ENCODE measurements at places on chromosomes 12 and 14. TPM values are rescaled to one million over a fixed set of nuclear protein-coding genes. Genes with fewer than 3 reads are reported as not detected.

- no peak for DNase-seq
These were observed 189.6 kb downstream of the TMEM117 start for GRCh38 chr12:44025499-44025898.

- DNase-seq, result no peak
These were observed 21.6 kb downstream of the TMTC2 start for GRCh38 chr12:82708061-82708879.

GRCh38 chr12:27554421-27555186 is 30.6 kb downstream of the PPFIBP1 start:
- no peak for DNase-seq

RNU4-1 gene
- under 0.01 TPM for total RNA-seq

DNA sequence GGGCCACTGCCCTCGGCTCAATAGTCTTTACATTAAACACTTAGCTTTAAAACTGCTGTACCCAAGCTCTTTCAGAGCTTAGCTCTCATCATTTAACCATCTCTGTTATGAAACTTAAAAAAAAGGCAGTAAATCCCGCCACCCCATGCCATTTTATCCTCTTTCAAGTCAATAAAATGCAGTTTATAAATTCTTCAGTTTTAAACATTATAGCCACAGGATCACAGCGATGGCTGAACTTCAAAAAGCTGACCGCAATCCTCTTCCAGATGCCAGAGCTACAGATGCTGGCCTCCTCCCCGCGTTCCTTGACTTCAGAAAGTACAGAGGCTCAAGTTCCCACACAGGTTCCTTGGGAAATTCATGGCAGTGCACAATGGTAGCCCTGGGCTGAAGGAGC is 4.2 kb downstream of the OR10G3 start:
- no peak for DNase-seq

DEGS2 gene
- not detected for total RNA-seq

DNA sequence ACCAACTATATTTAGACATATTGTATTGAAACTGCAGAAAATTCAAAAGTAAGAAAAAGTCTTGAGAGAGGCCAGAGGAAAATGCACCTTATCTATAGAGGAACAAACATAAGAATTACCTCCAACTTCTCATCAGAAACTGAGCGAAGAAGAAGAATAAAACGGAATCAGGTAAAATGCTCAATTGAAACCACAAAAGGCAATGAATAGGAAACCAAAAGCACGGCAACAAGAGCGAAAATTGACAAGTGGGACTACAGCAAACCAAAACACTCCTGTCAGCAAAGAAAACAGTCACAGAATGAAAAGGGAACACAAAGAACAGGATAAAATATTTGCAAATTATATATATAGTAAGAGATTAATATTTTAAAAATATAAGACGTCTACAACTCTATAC is 61.9 kb upstream of the PARP11 start:
- DNase-seq, result no peak

- DNase-seq, result no peak
These were observed 32.5 kb downstream of the RGS6 start for GRCh38 chr14:71964716-71965115.

ADAMTS20 gene
- under 0.01 TPM for total RNA-seq

- DNase-seq, result no peak
These were observed 5.1 kb upstream of the DENR start for GRCh38 chr12:122747224-122748135.

- DNase-seq, result no peak
These were observed 92.6 kb upstream of the ZFP36L1 start for GRCh38 chr14:68885226-68886108.

DNA sequence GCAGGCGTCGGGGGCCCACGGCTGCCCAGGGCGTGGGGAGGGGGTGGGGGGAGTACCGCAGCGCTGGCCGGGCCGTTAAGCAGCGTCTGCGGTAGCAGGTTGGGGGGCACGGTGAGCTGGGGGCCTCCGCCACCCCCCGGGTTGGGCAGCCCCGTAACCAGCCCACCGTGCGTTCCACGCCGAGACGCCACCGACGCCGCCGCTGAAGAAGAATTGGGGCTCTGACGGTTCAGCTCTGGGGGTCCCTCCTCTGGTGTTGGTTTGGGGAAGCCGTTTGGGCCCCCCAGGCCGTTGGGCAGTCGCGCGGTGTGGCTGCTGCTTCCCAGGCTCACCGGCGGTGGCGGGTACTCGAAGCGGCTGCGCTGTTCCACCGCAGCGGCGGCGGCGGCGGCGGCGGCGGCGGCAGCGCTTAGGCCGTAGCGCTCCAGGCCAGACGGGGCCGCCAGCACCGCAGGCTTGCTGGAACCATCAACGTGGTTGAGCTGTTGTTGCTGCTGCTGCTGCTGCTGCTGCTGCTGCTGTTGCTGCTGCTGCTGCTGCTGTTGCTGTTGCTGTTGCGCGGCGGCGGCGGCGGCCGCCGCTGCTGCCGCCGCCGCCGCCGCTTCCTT is 1.5 kb downstream of the IRF2BPL start:
- no peak for DNase-seq

SERPINA9 gene
- total RNA-seq, result not detected

MANSC4 gene
- not detected for total RNA-seq

- no peak for DNase-seq
These were observed 16.1 kb downstream of the ARF6 start for GRCh38 chr14:49909016-49909415.

GRCh38 chr14:24633353-24633752 is 637 bp downstream of the GZMB start:
- no peak for DNase-seq

DNA sequence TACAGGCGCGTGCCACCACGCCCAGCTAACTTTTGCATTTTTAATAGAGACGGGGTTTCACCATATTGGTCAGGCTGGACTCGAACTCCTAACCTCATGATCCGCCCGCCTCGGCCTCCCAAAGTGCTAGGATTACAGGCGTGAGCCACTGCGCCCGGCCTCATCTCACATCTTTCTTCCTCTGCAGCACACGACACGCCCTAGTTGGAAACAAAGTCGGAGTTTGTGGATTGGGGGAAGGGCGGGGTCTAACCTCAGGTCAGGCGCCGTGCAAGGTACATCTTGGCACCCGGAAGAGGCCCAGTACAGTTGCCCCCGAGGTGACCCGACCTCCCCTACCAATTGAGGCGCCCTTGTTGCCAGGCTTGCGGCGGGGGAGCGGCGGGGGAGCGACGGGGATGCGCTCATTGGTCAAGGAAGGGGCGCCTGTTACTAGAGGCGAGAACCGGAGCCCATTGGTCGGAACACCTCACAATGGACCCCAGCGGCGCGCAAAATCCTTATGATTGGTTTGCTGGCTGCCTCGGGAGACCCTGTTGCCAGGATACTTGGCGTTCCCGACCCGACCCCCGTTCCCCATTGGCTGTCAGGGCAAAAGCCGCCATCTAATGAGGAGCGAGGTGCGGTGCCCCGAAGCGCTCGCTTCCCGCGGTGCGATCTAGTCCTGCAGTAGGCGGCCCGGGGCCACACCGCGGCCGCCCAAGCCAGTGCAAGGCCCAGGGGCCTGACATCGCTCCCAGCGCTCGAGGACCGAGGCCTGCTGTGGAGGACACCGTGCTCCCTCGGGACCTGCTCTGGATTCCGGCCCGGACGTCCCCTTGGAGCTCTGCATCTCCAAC is at the start of gene REC8:
Gene REC8 (plus strand): TSS at position 659 of the 839 bp plus-strand sequence. CDS start 473 bp downstream, outside the sequence.
- no peak for DNase-seq

MORN3 gene
- not detected for total RNA-seq

CD163L1 gene
- 1.7 TPM for total RNA-seq

ADCY4 gene
- 8.0 TPM for total RNA-seq

GRCh38 chr14:91872011-91872501 is 4.7 kb upstream of the TC2N start:
- no peak for DNase-seq

KLHDC1 gene
- 0.17 TPM for total RNA-seq

MYBPC1 gene
- not detected for total RNA-seq

EIF2S3B gene
- total RNA-seq, result 2.9 TPM

GRCh38 chr12:100794441-100795173 is at the start of gene ANO4:
Gene ANO4, plus strand, starts transcription at chr12:100794776. Its CDS starts 107,010 bp downstream, at chr12:100901786.
- DNase-seq, result no peak

Data from epithelial cell of proximal tubule (primary cell).